CMK (cell line): ENCODE measurements at places on chromosomes 11 and 22.

GRCh38 chr11:109236188-109236587 is 185.8 kb upstream of the C11orf87 start:
- no peak for DNase-seq

DNA sequence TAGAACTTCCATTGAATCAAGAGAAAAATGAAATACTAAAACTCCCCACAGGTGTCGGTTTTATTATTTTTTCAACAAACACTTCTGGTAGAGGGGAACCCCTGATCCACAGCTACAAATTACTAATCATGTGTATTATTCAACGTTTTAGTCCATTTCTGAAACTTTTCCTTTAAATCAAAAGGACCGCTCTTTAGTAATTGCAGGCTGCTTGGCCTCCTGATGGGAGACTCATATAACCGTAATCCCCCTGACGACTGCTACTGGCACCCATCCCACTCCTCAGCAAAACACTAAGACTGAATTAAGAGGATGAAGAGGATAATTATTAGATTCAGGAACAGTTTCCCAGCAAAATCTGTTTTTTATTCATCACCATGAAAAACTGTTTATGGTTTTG is 46.4 kb downstream of the PAX6 start:
- DNase-seq = no peak

DNA sequence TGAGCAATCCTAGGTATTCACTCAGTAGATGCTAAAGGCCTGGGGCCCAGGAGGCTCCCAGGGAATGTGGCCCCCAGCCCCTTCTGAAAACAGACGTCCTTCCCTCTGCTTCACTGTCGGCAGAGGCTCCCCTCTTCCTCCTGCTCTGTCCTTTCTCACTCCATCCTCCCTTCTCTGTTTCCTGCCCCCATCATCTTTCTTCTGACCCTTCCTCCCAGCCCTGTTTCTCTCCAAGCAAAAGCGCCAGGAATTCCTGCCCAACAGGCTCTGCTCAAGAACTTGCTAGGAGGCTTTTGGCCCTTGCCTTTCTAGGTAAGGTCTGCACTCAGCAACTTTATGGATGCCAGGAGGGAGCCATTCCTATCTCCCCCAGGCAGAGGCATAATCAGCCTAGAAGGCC is 300.5 kb downstream of the NTM start:
- no peak for DNase-seq

DNA sequence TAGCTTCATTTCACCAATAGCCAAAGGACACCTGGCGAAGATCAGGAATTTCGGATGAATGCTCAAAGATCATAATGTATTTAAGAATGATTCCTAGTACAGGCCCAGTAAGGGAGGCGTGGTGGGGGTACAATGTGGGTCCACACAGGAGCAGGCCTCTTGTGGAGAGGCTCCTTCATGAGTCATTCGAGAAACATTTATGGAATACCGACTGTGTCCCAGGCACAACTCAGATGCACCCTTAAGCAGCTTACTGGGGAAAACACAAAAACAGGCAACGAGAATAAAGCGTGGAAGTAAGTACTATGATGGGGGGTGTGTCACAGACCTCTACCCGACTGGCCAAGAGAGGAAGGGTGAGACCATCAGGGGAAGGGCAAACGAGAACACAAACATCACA is 44.5 kb downstream of the SMCO4 start:
- no peak for DNase-seq

DNA sequence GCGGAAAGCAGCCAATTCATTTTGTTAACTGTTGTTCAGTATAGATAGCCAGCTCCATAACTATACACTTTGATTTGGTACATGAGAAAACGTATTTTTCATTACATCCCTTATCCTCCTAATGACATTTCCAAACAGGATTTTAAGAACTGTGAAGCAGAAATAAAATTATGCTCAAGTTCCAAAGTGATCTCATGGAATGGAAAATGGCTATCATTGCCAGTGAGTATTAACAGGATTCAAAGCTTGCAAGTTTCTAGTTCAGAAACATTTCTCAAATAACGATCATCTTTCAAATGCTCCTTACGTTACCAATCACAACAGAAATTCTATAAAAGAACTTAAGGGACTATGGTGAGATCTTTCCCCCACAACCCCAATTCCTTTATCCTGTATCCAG is 53.7 kb downstream of the CADM1 start:
- no peak for DNase-seq

DNA sequence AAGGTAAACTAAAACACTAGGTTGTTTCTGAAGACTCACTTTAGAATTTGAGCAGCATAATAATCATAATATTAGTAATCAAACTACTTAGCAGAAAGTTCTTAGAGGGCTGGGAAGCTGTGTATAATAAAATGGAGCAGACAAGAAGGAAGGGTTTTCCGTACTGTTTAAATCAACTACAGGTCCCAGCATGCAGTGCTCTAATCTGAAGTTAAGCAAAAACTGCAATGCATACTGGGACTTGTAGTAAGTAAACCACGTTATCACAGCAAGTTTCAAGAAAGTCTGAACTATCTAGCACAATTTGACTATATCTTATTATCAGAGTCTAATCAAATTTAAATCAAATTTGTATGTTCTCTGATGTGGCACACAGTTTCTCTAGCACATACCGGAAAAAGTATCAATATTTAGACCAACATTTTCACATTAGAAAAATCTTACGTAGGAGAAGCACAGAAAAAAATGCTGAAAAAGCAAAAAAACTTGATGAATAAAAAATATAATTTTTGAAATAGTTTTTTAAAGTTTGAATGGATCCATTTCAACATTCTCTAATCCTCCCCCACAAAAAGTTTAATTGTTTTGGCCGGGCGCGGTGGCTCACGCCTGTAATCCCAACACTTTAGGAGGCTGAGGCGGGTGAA is 8.2 kb downstream of the PHF21A start:
- DNase-seq = peak; percentile 50

GRCh38 chr11:31233425-31233824 is 136.1 kb downstream of the DCDC1 start:
- no peak for DNase-seq

DNA sequence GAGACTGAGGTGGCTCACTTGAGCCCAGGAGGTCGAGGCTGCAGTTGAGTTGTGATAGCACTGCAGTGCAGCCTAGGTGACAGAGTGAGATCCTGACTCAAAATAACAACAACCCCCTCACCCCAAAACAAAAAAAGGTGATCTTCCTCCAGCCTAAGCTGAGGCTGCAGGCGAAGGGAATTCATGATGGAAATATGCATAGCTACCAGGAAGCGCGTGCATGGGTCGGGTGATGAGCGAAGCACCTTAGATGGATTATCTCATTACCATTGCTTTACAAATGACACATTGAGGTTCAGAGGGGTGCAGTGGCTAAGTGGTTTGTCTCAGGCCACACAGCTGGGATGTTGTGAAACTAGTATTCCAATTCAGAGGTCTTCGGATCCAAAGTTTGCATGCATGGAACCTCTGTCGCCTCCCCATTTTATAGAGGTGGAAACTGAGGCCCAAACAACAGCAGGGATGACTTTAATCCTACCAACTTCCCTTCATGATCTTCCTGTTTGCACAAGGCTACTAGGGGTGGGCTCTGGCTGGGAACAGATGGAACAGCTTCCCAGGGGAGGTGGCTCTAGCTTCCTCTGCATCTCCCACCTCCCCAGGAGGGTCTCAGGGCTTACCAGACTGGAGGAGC is 4.6 kb downstream of the SLC29A2 start:
- DNase-seq = no peak
